NCI-H526 (cell line): ENCODE measurements at places on chromosomes 1 and 21.

DNA sequence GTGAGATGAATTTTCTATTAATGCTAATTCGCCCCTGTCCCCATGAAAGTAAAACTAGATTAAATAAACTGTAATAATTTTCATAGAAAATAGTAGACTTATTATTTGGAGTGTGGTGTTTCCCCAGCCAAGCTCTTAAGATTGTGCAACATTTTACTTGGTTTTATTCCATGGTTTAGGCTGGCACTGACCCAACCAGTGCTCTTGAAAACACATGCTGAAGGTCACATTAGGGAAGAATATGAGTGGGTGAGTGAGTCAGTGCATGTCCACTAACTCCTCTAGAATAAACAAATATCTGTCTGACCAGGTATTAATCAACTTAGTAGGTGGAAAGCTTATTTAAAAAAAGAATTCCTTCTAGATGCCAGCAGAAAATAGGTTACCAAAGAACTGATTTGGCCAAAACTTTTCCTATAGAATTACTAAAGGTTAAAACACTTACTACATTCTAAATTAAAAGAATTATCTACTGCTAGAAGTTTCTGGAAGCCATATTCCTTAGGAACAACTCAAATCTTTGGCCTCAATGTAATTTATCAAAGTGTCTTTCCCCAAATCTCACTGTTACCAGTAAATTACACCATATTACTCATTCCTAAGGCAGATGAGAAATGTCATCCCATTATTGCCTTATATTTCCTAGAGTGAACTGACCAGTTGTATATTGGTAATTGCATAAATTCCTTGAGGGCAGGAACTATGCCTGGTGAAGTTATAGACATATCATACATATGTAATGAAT lies 89.7 kb upstream of the RGS1 start:
- DNase-seq = no peak

- DNase-seq = no peak
These were observed 37.1 kb downstream of the STIL start for GRCh38 chr1:47276850-47277249.

GRCh38 chr1:88327391-88328267 lies 356.4 kb upstream of the PKN2 start:
- DNase-seq = no peak

- DNase-seq = no peak
These were observed 36.4 kb downstream of the PALMD start for GRCh38 chr1:99682291-99682751.

DNA sequence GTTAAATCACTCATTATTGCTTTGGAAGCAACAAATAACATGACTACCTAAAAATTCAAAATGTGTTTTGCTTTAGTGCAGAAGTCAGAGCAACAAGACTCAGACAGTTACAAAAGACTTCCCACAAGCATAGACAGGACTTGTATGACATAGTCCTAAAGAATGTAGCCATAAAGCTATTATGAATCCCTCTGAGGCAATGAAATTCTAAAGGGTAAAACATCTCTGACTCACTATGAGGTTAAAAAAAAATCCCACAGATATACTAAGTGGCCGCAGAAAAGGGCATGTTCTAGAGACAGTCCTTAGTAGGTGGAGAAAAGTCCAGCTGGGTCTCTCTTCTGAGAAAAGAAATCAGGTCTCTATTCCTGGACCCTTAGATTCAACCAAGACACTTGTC lies 4.9 kb downstream of the PRKAB2 start:
- no peak for DNase-seq

GRCh38 chr1:3290915-3291314 lies 163.6 kb upstream of the ARHGEF16 start:
- no peak for DNase-seq

- no peak for DNase-seq
These were observed 214.9 kb downstream of the TOMM20 start for GRCh38 chr1:234913771-234914170.

- peak; percentile 82 for DNase-seq
These were observed 95.9 kb downstream of the RASAL2 start for GRCh38 chr1:178189814-178190213.
